NCI-H1694 treated with DMSO at 0.1 percent for 48 hours (cell line): ENCODE measurements at places on chromosomes 3 and 15.
A peak's percentile ranks its signal among the peaks of the same experiment; 100 is the strongest.

DNA sequence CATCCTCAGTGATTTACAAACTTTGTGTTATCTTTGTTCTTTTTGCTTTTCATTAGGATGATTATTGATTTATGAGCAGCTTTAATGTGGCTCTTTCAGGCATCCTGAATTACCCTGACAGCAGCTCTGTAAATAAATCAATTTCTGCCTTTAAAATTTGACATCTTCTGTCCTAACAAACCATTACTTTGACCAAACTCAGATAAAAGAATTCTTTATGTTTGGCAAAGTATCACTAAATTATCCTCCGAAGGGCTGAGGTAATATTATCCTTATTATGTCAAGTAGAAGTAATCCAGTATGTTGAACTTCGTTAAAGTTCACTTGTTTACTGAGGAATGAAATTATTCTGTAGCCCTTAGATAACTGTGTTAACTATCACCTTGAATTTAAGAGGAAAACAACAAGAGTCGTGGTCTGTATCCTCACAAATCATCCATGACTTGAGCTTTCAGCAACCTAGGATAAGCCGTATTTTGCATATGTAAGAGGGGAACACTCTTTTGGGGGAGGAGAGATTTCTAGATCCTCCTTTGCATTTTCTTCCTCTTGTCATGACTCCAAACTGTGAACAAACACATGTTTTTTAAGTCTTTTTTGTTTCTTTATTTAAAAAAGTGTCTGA is 173.2 kb upstream of the STAC start:
- no peak for DNase-seq

- no peak for DNase-seq
These were observed 76.6 kb downstream of the LRRK1 start for GRCh38 chr15:100995471-100996430.

DNA sequence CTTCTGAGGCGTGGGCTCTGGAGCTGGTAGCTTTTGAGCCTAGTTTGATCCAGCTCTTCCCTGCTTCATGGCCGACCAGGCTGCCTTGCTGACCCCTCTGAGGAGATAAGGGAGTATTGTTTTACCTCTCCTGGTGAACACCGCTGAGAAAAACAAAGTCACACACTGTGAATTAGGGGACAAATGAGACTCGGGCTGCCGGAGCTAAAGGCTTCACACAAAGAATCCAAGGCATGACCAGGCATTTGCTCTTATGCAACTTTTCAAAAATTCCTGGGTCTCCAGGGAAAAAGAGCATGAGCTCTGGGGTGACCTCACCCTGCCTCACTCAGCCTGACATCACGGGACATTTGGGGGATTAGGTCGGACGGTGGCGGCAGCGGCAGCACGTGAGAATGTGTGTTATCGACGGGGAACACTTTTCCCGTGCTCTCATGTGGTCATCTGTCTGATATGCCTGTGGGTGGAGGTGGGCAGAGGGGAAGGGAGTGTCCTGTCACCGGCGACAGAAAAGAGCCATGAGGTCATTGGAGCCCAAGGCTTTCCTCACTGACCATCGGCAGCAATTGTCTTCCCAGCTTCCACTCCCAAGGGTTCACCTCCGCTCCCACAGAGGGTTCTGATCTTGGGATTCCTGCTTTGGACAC is 61.0 kb downstream of the TMEM44 start:
- no peak for DNase-seq

DNA sequence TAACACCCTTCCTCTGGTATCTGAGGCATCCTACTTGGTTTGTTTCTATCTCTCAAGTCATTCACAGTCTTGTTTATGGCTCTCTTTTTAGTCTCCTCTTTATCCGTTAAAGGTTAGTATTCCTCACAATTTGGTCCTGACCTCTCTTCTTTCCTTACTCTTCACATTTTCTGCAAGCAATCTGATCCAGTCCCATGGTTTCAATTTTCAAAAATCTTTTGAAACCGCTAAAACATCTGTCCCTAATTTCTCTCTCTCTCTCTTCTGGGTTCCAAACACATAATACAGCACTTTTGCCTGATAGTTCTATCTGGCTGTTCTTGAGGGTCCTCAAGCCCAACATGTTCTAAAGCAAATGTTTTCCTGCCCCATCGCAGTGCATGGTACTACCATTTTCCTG is 149.0 kb downstream of the SERPINI1 start:
- DNase-seq = no peak

DNA sequence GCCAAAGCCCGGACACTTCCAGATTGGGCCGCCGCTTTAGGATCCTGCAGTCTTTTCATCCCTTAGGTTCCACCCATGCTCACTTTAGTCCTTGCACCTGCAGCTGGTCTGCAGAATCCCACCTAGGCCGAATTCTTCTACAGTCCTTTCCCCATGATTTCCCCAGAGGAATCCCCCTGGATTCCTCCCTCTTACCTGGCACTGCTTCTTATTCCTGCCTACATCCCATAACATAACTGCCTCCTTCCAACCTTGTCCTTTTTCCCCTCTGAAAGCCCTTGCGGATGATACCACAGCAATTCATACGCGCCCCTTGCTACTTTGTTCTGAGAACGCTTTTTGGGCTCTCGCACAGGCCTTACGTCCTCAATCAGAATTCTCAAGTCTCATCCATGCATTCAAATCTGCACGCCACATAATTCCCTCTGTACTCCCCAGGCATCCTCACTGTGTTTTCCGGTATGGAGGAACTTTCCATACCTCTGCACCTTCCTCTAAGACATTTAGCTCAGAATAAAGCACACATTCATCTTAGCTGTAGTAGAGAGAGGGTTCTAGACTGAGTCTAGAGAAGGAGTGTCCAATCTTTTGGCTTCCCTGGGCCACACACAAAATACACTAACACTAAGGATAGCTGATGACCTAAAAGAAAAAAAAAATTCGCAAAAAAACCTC is 619 bp downstream of the EIF2AK4 start:
- no peak for DNase-seq

DNA sequence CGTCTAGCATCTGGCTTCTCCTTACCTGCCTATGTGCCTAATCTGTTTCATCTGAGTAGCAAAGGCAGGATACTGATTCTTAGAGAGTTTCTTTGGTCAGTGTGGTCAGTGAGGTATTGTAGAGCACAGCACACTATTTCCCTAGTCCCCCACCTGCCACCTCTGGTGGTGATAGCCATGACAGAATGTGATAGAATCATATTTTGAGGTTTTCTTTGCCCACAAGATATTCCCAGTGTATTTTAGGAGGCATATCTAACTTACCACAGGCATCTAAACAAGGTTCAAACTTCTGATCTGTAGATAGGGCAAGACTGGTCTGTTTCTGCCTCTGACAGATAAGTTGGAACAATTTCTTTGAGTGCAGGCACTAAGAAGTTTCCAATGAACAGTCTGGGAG is 188.0 kb downstream of the SOX2 start:
- DNase-seq = no peak

- no peak for DNase-seq
These were observed 9.9 kb upstream of the RFT1 start for GRCh38 chr3:53139906-53140846.

- DNase-seq = no peak
These were observed 23.0 kb upstream of the FURIN start for GRCh38 chr15:90845201-90845949.

DNA sequence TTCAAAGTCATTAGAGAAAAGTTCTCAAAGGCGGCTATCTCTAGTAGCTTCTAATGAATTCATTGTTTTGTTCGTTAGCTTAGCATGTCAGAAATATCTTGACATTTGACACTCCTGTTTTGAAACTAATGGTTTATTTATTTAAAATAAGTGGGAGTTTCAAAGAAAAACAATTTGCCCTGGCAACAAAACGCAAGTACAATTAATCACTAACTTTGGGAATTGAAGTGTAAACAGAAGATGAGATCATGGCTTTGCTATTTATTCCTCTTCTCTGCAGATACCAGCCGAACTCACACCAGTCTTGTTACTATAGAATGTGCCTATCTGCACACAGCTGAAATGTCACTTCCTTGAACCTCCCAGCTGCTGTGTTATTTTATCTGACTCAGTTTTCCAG is 27.5 kb downstream of the MASP1 start:
- DNase-seq = no peak

DNA sequence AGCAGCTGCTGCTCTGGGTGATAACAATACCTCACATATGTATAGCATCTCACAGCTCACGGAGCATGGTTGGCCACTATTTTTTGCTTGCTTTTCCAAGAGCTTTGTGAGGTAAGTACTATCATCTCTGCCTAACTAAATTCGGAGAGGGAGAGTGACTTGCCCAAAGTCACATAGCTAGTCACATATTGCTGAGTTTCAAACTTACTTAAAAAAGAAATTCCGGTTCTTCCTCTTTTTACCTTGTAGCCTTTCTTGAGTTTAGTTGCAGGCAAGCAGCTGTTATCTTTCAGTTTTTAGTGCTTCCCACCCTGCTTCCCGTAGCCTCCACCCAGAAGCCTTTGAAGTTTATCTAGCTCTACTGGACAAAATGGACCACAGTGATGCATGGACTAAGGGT is 309.2 kb downstream of the PDCD6IP start:
- DNase-seq = no peak

DNA sequence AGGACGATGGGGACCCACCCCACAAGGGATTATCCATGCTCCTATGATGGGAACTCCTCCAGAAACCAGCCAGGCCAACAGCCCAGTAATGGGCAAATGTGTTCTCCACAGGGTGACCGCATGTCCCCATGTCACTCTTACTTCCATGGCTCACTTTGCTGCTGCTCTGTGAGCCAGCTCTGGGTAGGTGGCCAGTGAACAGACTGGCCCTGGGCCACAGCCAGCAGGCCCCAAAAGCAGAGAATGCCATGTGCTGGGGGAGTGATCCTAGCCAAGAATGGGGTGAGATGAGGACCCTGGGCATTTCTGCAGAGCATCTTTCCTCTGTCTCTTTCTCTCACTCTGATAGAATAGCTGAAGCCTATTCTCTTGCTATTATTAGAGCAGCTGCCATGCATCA is 391.4 kb downstream of the LRTM1 start:
- DNase-seq = no peak

DNA sequence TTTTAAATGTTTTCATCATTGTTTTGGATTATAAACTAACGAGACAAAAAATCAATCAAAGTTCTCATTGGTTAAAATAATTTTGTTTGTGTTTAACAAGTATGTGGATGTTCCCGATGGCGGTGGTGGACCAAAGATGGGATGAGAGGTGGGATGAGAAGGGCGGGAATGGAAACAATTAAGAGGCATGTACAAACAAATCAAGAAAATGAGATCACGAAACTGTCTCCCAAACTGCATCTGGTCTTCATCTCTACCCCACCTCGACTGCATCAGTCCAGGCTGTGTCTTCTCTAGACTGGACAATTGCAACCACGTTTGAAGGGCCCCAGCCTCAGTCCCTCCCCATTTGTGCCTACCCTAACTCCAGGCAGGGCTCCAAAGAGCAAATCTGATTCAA is 56.1 kb downstream of the SLC12A8 start:
- DNase-seq = no peak

DNA sequence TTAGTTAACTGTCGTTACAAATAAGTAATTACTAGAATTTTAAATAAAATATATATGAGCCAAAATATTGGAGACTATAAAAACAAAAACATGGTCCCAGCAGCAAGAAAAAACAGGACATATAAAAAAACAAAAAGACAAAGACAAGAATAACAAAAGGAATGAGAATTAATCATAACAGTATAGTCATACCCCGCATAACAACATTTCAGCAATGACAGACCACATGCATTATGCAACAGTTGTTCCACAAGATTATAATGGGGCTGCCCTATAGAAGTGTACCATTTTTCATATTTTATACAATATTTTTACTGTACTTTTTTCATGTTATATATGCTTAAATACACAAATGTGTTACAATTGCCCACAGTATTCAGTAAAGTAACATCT is 5.6 kb downstream of the HLTF start:
- DNase-seq = no peak

DNA sequence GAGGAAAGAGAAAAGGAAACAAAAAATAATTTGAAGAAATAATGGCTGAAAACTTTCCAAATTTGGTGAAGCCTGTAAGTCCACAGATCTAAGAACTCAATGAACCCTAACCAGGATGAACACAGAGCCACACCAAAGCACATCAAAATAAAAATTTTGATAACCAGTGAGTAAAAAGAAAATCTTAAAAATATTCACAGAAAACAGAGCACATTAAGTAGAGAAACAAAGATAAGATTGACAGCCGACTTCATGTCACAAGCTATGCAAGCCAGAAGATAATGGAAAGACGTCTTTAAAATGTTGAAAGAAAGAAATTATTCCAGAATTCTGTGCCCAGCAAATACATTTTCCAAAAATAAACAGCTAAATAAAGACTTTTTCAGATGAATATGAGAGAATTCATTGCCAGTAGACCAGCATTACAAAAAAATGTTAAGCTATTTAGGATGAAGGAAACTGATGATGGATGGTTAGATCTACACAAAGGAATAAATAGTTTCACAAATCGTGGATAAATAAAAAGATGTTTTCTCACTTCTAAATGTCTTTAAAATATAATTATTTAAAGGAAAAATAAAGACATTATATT is 140.2 kb upstream of the SKOR1 start:
- peak; percentile 2 for DNase-seq

DNA sequence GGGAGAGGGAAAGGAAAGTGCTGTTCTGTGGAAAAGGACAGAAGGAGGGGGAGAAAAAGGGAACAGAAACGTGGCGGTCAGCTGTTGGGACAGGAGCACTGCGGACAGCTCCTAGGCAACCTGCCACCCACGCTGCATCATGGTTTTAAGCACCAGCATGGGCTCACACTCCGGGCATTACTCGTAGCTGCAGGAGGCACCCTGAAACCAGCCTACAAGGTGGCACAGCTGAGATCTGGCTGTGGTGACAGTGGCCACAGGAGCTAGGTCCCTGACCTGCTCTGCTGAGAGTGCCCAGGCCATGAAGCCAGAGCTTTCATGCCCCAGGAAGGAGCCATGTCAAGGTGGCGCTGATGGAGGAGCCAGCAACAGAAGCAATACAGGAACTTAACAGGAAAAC is 161.4 kb upstream of the ST8SIA2 start:
- no peak for DNase-seq

GRCh38 chr3:30895329-30895728 is 868 bp upstream of the GADL1 start:
- DNase-seq = no peak

- DNase-seq = no peak
These were observed 304.4 kb upstream of the GADL1 start for GRCh38 chr3:31198890-31199289.

DNA sequence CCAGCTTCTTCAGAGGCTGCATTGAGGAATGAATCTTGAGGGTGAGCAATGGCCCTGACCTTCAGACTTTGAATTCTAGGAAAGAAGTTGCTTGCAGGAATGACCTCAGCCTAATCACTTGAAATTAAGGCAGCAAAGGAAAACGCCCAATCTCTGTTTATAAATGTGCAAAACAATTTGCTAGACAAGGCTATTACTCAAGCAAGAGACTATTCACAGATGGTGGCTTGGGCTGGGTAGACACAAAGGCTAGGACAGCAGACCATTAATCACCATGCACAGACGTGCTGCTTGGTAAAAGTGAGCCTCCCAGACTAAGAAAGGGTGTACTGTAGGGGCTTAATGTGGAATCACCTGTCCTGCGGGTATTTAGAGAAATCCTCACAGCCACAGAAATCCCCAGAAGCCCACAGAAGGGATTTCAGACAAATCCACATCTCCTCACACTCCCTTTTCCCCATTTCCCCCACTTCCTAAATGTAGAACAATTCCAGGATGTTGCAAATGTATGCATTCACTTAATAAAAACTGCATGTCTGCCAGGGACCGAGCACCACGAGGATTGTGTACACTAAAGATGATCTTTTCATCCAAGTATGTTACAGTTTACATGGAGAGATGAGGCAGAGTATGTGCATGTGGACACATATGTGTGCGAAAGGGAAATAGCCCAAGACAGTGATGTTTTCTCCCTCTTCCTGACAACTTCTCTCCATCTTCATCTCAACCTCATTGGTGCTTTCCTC is 259.5 kb downstream of the THSD4 start:
- no peak for DNase-seq

GRCh38 chr15:97597801-97598200 is 362.7 kb upstream of the ARRDC4 start:
- DNase-seq = no peak
